Heart right ventricle (tissue), 16 donors: ENCODE measurements at places on chromosomes 5 and 9. TPM values are rescaled to one million over a fixed set of nuclear protein-coding genes. Genes with fewer than 3 reads are reported as not detected.

Gene ADCY2
- polyA plus RNA-seq, result 0.07 TPM

Gene SYK
- polyA plus RNA-seq, result 1.5 TPM

Gene PCDHA4
- polyA plus RNA-seq, result 0.01 TPM

Gene DAB2IP
- 18.1 TPM for polyA plus RNA-seq

DNA sequence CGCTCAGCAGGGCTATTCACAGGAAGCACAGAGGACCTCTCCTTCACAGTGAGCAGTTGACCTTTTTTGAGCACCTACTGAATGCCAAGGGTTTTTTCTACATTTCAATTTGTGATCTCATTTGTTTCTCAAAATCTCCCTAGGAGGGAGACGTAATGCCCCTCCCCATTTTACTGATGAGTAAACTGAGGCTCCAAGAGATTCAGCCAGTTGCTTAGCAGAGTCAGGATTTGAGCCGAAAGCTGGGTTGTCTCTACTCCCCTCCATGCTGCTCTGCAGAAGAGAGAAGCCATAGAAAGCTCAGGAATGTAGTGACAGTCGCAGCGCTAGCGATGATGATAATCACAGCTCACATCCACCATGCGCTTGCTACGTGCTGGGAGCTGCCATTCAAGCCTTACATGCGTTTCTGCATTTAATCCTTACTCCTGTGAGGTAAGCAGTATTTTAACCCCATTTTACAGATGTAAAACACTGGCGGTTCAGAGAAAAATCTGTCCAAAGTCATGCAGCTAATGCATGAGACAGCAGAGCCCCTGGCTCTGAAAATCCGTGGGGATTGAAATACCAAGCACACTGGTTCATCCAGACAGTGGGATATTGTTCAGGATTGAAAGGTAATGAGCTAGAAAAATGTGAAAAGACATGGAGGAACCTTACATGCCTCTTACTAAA, 33.8 kb downstream of the ERGIC1 start:
- no peaks in the 10 kb centered on the region for H3K36me3 ChIP-seq
- H3K4me1 ChIP-seq, result peaks cover 81% of the 10 kb centered on the region
- H3K4me3 ChIP-seq, result no peak overlapping the region
- H3K27ac ChIP-seq, result peak overlapping the region; percentile 95
- no peaks in the 10 kb centered on the region for H3K27me3 ChIP-seq

DNA sequence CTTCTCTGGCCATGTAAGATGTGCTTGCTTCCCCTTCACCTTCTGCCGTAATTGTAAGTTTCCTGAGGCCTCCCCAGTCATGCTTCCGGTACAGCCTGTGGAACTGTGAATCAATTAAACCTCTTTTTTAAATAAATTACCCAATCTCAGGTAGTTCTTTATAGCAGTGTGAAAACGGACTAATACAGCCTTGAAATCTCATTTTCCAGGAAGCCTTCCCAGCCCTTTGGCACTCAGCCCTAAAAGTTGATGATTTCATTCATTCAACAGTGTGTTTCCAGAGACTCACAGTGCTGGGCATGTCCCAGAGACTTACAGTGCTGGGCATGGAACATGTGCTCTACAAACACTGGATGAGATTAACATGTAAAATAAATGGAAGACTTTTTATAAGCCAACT, 135.8 kb downstream of the DCP2 start:
- no peak for DNase-seq
- H3K27me3 ChIP-seq, result no peaks in the 10 kb centered on the region
- H3K4me1 ChIP-seq, result peaks cover 6% of the 10 kb centered on the region
- H3K27ac ChIP-seq, result no peak overlapping the region

DNA sequence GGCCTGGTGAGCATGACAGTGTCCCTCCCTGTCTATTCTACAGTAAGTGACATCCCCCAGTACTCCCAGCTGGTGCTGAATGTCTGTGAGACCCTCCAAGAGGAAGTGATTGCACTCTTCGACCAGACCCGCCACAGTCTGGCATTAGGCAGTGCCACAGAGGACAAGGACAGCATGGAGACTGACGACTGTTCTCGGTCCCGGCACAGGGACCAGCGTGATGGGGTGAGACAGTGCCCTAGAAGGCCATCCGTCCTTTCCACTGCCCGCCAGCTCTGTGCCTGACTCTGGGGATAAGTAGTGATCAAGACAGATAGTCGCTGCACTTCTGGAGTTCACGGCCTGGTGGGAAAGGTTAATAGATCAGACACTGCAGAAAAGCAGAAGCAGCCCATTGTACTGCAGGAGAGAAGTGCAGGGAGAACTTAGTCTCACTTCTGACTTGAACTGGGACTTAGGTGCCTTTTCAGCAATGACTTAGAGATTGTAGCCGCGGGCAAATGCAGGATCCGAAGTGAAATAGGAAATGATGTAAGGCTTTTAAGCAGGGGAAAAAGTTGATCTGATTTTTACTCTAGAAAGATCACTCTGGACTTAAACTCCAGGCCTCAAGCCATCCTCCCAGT, 28.4 kb downstream of the SH3GLB2 start:
- peaks cover 64% of the 10 kb centered on the region for H3K36me3 ChIP-seq
- no peak for DNase-seq
- H3K4me3 ChIP-seq, result no peak overlapping the region
- H3K27ac ChIP-seq, result no peak overlapping the region
- no peaks in the 10 kb centered on the region for H3K27me3 ChIP-seq
